Brain pericyte (primary cell): ENCODE measurements at places on chromosomes 6 and 20.
A peak's percentile ranks its signal among the peaks of the same experiment; 100 is the strongest.

GRCh38 chr20:22583773-22584521 is 425 bp downstream of the FOXA2 start:
- no peak for DNase-seq

- DNase-seq = no peak
Observed at GRCh38 chr20:9955646-9956045, 79.1 kb upstream of the ANKEF1 start.

GRCh38 chr6:11253594-11253993 is 21.1 kb upstream of the NEDD9 start:
- no peak for DNase-seq

GRCh38 chr6:13239530-13240455 is 88.5 kb downstream of the TBC1D7 start:
- DNase-seq = no peak

DNA sequence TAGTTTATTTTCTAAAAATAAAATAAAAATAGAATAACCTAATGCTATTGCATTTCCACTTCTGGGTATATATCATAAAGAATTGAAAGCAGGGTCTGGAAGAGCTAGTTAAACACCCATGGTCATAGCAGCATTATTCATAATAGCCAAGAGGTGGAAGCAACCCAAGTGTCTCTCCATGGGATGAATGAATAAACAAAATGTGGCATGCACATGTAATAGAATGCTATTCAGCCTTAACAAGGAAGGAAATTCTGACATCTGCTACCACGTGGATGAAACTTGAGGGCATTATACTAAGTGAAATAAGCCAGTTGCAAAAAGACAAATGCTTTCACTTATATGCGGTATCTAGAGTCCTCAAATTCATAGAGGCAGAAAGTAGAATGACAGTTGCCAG is 130.8 kb downstream of the TIAM2 start:
- no peak for DNase-seq

DNA sequence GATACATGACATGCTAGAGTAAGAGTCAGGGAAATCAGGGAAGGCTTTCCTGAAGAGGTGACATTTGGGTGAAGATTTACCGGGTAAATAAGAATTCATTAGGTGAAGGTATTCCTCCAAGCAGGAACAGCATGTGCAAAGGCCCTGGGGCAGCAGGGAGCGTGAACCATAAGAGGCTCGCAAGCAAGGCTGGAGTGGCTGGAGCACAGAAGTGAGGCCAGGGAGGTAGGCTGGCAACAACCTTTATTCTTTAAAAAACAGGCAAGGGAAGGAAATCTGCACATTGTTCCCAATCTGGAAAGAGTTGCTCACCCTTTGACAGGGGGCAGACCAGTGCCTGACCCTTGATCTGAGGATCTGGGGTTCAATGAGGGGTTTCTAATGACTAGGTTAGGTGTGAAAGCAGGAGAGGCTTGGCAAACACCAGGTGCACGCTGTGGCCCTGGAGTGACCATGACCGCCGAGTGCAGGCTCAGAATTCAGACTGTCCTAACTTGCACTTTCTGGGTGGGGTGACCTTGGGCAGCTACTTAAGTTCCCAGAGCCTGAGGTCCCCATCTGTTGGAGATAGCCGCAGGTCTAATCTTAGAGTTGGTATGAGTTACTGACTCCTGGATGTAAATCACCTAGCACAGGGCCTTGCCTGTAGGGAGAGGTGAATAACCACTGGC is 1.9 kb downstream of the KIAA1755 start:
- DNase-seq = no peak

- no peak for DNase-seq
Observed at GRCh38 chr6:111200350-111201243, 113.3 kb downstream of the SLC16A10 start.

- DNase-seq = no peak
Observed at GRCh38 chr20:56968376-56969048, 297.9 kb downstream of the BMP7 start.

GRCh38 chr6:41050536-41050935 is 2.5 kb upstream of the APOBEC2 start:
- no peak for DNase-seq

DNA sequence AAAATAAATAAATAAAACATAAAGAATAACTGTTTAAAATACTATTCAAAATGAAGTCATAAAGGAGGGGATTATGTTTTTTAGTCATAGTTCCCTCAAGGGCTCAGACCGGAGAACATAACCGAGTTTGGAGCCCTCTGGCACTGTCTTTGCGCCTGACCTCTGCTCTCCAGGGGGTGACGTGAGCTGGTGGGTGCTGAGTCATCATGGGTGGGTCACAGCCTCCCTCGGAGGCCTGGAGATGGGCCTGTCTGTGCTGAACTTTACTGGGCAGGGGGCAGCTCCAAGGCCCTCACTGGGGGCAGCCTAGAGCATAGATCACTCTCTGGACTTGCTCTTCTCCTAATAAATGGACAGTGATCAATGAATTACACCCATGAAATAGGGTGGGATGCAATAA is 3.1 kb upstream of the MAVS start:
- DNase-seq = no peak

GRCh38 chr6:31170600-31170881 is at the start of gene POU5F1:
TSS of gene POU5F1 (minus strand) at chr6:31170682. CDS start at chr6:31170620, 62 bp downstream.
- no peak for DNase-seq

GRCh38 chr6:323730-324088 is 31.4 kb downstream of the DUSP22 start:
- DNase-seq = no peak

GRCh38 chr6:167660944-167661551 is 165.7 kb upstream of the AFDN start:
- no peak for DNase-seq

DNA sequence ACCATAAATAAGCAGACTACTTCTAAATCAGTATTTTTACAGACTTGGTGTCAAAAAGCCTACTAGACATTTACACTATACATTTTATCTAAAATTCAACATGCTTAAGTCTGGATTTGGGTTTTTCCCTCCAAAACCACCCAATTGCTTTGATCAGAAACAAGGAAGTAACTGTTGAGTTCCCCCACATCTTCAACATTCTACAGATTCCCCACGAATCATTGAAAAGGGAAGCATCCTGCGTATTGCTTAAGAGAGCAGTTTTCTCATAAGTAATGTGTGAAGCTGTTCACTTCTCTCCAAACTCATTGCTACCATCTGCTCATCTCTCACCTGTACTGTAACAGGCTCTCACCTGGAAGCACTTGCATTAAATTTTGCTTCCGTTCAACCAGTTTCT is 36.4 kb upstream of the RNF144B start:
- DNase-seq = no peak

GRCh38 chr6:163728442-163729126 is 314.1 kb downstream of the QKI start:
- no peak for DNase-seq

- no peak for DNase-seq
Observed at GRCh38 chr20:35232575-35232974, 6.1 kb downstream of the MMP24 start.

DNA sequence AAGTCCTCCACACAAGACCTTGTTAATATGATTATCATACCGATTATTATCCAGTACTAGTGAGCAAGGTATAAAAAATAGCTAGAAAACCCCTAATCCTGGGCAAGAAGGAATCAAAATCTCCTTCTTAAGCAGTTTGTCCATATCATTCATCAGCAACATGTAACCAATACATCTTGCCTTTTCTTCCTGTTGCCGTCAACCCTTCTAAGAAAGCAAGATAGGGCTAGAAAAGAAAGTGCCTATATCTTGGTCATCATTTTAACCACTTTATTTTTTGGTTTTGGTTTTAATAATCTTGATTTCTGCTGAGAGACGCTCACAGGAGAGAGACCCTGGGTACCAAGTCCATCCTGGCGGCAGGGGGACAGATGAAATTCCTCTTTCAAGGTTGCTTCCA is 27.2 kb upstream of the PREX1 start:
- no peak for DNase-seq

GRCh38 chr6:128538763-128539162 is 18.4 kb upstream of the PTPRK start:
- no peak for DNase-seq

- no peak for DNase-seq
Observed at GRCh38 chr6:32117461-32117860, 8.3 kb upstream of the TNXB start.

- no peak for DNase-seq
Observed at GRCh38 chr6:151690768-151691562, 116.5 kb upstream of the ESR1 start.

DNA sequence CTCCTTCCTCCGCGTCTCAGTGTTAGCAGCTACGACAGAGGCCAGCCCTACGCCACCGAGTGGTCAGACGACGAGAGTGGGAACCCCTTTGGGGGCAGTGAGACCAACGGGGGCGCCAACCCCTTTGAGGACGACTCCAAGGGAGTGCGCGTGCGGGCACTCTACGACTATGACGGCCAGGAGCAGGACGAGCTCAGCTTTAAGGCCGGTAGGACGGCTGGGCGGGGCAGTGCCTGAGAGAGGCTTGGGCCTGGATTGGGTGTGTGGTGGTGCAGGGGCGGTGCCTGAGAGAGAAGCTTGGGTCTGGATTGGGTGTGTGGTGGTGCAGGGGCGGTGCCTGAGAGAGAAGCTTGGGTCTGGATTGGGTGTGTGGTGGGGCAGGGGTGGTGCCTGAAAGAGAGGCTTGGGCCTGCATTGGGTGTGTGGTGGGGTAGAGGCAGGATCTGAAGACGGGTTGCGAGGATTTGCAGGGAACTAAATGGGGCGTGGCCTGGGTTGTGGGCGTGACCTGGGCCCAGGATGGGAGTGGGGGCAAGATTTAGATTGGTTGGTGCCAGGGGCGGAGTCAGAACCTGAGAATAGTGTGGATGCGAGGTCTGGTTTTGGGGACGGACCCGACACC is 24.4 kb downstream of the SPDEF start:
- no peak for DNase-seq

GRCh38 chr20:19456595-19457395 is 244.4 kb downstream of the SLC24A3 start:
- DNase-seq = no peak

DNA sequence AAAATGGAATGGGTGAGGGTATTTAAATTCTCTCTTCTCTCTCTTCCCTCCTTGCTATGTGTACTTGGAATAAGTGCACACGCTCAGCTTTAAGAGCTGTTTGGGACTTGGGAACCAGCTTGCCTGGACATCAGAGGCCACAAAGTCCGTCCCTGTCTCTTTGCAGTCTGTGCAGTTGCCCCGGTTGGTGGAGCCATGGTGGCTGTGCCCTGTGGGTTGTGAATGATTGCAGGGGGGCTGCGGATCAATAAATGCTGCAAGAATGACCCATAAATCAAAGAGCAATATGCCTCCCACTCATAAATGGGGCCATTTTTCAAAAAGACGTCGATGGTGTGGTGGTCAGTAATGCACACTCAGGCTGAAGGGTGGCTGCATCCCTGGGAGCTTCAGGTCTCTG is 135.1 kb upstream of the CST7 start:
- DNase-seq = no peak

GRCh38 chr6:5481750-5482149 is 220.4 kb downstream of the FARS2 start:
- no peak for DNase-seq

GRCh38 chr6:110537208-110538123 is 61.1 kb upstream of the SLC22A16 start:
- peak; percentile 88 for DNase-seq

GRCh38 chr20:50356525-50356885 is 153.7 kb upstream of the PTPN1 start:
- DNase-seq = no peak

DNA sequence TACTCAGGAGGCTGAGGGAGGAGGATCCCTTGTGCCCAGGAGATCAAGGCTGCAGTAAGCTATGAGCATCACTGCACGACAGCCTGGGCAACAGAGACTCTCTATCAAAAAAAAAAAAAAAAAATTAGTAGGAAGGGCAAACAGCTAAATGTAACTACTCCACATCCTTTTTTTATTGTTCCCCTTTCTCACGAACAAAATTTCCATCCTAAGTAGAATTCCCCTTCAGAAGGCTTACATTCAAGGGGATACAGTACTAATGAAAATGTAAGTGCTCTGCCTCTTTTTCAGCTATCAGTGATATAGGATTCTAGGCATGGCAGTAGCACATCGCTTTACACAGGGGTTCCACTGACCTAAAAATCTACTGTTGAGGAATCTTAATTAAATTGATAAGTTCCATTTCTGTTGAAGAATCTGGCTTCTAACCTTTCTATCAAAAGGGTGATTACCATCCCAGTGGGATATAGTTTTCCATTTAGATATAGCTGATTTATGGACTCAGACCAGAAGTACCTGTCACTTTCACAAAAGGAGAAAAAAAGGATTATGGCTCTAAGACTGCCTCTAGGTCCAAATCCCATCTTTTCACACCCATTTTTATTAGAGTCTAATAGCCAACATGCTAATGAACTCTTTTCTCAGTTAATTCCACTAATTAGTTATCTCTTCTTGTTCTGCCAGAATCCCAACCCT is 2.6 kb downstream of the B4GALT5 start:
- no peak for DNase-seq

DNA sequence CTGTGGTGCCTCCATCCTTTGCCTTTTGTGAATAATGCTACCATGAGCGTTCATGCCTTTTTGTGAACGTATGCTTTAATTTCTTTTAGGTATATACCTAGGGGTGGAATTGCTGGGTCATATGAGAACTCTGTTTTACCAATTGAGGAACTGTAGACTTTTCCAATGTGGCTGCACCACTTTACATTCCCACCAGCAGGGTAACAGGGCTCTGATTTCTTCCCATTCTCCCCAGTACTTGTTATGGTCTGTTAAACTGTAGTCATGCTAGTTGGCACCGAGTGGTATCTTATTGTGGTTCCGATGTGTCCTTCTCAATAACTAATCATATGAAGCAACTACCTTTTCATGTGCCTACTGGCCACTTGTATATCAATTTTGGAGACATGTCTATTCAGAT is 312.1 kb downstream of the GMDS start:
- no peak for DNase-seq

GRCh38 chr6:31446481-31446880 is 43.1 kb downstream of the MICA start:
- no peak for DNase-seq

DNA sequence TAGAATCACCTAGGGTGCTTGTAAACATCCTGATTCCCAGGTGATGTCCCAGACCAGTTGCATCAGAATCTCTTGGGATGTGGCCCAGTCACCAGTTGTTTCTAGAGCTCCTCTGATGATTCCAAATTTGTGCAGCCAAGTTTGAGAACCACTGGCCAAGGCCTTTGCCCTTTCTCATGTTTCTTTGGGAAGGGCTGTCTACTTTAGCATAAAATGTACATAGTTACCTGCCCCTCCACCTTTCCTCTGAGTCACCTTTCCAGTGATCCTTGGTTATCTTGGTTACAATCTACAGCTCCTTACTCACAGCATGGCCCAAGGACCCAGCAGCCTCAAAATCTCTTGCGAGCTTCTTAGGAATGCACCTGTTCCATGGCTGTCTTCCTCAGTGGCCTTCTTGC is 266.4 kb upstream of the PRND start:
- DNase-seq = no peak

- DNase-seq = peak; percentile 29
Observed at GRCh38 chr6:29486577-29486976, 1.2 kb downstream of the MAS1L start.
